Naive thymus-derived CD4-positive, alpha-beta T cell (primary cell): ENCODE measurements at places on chromosomes 12 and 14.

DNA sequence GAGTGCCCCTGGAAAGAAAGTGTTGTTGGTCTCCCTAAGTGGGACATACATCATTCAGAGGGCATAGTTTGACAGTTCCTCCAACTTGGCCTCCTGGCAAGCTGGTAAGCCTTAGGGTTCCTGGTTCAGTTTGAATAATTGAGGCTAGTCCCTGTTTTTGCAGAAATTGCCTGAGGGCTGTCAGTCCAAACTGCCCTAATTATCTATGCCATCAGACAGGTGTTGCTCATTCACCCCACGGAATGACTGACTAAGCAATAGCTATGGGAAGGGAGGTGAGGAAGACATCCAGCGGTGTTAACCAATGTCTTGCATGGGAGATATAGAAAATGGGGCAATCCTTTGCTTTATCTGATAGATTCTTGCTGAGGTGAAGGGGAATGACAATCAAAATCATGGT, 37.6 kb downstream of the SPTSSA start:
- no peak overlapping the region for H3K4me3 ChIP-seq
- peaks cover 4% of the 10 kb centered on the region for H3K27me3 ChIP-seq
- H3K4me1 ChIP-seq, result no peaks in the 10 kb centered on the region
- no peak for DNase-seq
- H3K27ac ChIP-seq, result no peak overlapping the region
- H3K36me3 ChIP-seq, result no peaks in the 10 kb centered on the region

GRCh38 chr12:108935159-108935763, 55.4 kb downstream of the DAO start:
- no peak overlapping the region for H3K4me3 ChIP-seq
- no peak for DNase-seq
- no peaks in the 10 kb centered on the region for H3K36me3 ChIP-seq
- no peaks in the 10 kb centered on the region for H3K27me3 ChIP-seq

GRCh38 chr14:55701638-55702037, 121.6 kb downstream of the KTN1 start:
- H3K4me1 ChIP-seq, result no peaks in the 10 kb centered on the region
- DNase-seq, result no peak
- H3K4me3 ChIP-seq, result no peak overlapping the region
- no peak overlapping the region for H3K27ac ChIP-seq
- no peaks in the 10 kb centered on the region for H3K36me3 ChIP-seq

DNA sequence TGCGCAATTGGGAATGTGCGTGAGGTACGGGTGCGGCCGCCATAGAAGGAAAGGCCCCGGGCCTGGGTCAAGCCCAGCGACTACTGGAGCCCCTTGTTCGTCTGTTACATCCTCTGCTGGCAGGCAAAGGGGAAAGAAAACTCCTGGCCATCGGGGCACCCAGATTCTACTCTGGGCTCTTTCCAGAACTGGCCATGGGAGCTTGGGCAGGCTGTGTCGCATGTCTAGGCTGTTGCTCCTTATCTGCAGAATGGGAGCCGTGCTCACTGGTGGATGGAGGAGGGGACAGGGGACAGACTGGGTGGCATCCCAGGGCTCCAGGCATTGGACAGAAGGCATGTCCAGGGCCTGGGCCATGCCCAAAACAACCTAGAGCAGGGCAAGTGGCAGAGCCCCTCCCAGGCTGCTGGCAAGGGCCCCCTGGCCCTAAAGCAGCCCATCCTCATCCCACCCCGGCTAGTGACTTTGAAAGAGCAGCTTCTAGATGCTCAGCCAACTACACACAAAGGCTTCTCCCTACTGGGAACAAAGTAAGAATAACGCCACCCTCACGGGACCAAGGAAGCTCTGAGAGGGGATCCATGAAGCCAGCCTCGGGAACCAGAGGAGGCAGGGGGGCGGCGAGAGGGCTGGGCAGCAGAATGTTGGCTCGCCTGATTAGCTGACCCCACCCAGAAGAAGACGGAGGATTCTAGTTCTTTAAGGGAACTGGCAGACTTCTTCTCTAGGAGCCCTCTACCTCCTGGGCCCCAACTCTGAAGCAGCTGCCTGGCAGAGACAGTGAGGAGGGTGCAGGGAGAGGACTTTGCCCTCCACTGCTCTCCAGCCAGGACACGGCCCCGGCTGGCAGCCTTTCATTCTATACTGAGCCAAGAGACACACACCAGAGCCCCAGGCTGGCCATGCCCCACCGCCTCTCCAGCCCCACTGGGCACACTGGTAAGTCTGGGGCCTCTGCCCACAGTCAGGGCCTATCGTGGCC, 96.8 kb downstream of the SINHCAF start:
- no peak overlapping the region for H3K27ac ChIP-seq
- no peaks in the 10 kb centered on the region for H3K27me3 ChIP-seq
- no peaks in the 10 kb centered on the region for H3K36me3 ChIP-seq
- no peak overlapping the region for H3K4me3 ChIP-seq
- H3K4me1 ChIP-seq, result no peaks in the 10 kb centered on the region

- DNase-seq, result no peak
- no peaks in the 10 kb centered on the region for H3K27me3 ChIP-seq
- H3K4me1 ChIP-seq, result peaks cover 16% of the 10 kb centered on the region
- H3K27ac ChIP-seq, result peak overlapping the region; percentile 29
These were observed 4.0 kb downstream of the AP1G2 start for GRCh38 chr14:23563473-23564180.

- no peak overlapping the region for H3K27ac ChIP-seq
- no peak overlapping the region for H3K4me3 ChIP-seq
- DNase-seq, result no peak
- H3K27me3 ChIP-seq, result no peaks in the 10 kb centered on the region
- H3K4me1 ChIP-seq, result peaks cover 3% of the 10 kb centered on the region
These were observed 168.2 kb downstream of the ZFP36L1 start for GRCh38 chr14:68624541-68625220.
